ENCODE measurements at places on chromosomes 6 and 20.

DNA sequence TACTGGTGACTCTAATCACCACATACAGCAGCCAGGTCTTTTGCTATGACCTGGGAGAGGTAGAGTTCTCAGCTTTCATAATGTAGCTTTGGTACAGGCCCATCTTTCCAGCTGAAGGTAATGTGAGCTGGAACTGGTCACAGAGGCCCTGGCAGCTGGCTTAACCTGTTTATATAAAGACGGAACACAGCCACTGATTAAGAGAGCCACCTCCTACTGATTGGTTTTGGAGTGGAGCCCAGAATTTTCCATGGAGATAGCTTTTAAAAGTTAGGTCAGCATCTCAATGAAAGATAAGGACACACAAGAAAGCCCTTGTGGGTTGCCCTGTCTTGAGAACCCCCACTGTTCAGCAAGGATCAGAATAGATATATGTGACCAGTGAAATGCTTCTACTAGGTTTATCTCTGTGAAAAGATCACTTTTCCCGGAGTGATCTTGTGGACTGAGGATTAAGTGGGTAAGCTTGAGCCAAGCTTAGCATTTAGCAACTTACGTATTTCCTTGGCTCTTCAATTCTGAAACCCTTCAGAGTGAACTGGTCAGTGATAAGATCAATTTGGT, 213.7 kb upstream of the CITED2 start:
- DNase-seq: peak; percentile 30

- DNase-seq: no peak
Observed at GRCh38 chr20:50208085-50208491, 17.5 kb downstream of the CEBPB start.

DNA sequence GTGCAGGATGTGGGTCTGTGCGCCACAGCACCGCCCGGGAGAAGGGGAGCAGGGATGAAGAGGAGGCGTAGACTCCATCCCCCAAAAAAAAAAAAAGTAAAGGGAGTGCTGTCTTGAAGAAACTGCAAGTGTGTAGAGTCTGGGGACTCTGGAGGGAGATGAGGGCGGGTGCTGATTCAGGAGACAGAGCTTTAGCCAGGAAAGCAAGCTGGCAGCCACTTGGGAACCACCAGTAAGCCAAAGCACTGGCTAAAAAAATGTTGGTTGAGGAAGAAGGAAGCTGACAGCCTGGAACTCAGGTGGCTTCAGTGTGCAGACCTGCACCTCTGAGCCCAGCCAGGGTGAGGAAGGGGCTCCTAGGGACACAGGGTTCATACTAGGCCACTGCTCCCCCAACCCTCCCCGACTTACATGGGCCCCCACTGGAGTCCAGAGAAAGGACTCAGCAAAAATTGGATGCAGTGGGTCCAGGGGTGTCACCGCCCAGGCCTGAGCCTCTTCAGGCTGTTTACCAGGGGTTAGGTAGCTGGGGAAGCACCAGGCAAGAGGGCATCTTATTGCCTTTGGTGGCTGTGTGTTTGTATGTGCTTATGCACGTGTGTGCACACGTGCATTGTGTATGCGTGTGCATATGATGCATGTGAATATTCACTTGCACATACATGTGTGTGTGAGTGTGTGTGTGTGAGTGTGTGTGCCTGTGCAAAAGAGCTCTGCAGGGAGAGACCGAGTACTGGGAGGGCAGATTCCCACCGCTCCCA, 153.5 kb upstream of the MLN start:
- DNase-seq: no peak

GRCh38 chr20:41395667-41396664, 29.3 kb upstream of the EMILIN3 start:
- no peak for DNase-seq

GRCh38 chr6:122459240-122459639, 12.4 kb downstream of the SERINC1 start:
- DNase-seq: no peak
